Tibial nerve (tissue), 4 donors: ENCODE measurements at places on chromosomes 6 and 20. TPM values are rescaled to one million over a fixed set of nuclear protein-coding genes. Genes with fewer than 3 reads are reported as not detected.

DNA sequence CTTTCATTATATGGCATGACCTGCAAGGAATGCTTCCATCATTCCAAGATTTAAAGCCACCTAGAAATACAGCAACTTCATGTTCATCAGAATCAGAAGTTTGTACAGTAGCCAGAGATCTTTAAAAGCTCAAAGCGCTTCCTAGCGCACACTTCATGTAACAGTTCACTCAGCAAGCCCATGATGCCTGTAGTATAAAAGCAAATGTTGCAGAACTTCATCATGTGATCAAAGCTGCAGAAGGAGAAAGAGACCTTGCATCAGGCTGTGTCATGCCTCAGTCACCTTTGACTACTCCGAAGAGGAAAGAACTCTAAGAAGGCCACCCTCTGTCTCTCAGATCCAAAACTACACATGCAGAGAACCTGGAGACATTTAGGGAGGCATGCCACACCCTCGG lies 78.5 kb downstream of the AGPAT4 start:
- no peaks in the 10 kb centered on the region for H3K36me3 ChIP-seq
- no peak overlapping the region for H3K27ac ChIP-seq
- H3K27me3 ChIP-seq = no peaks in the 10 kb centered on the region
- H3K4me3 ChIP-seq = no peak overlapping the region
- H3K4me1 ChIP-seq = no peaks in the 10 kb centered on the region

DNA sequence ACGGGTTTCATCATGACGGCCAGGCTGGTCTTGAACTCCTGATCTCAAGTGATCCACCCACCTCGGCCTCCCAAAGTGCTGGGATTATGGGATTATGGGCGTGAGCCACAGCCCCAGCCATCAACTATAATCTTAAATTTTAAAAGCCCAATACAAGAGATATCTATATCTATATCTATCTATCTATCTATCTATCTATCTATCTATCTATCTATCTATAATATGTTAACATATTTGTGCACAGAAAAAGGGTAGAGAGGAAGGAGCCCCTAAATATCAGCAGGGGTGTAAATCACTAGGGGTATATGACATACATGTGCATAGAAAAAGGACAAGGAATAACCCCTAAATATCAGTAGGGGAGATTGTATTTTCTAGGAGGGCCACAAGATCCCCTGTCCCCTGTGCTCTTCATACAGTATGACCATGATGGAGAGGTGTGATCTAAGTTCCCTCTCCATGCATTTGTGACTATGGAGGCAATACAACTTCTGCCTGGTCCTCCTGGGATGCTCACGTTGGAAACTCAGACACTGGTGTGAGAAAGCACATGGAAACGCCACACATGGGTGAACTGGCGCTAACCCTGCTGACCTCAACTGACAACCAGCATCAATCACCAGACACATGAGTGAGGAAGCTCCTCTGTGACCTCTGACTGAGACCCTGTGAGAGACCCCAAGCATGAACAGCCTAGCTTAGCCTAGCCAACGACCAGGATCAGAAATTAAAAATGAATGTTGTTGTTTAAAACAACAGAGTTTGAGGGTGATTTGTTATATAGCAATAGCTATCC lies 1.2 kb upstream of the SPATS1 start:
- peak overlapping the region; percentile 43 for H3K27ac ChIP-seq
- peaks cover 21% of the 10 kb centered on the region for H3K27me3 ChIP-seq
- DNase-seq = no peak
- peaks cover 51% of the 10 kb centered on the region for H3K4me1 ChIP-seq
- no peak overlapping the region for H3K4me3 ChIP-seq

GRCh38 chr20:37207171-37207570 lies 27.8 kb upstream of the MROH8 start:
- no peak overlapping the region for H3K27ac ChIP-seq
- no peak overlapping the region for H3K4me3 ChIP-seq
- DNase-seq = no peak
- H3K27me3 ChIP-seq = no peaks in the 10 kb centered on the region

- no peaks in the 10 kb centered on the region for H3K27me3 ChIP-seq
- H3K27ac ChIP-seq = no peak overlapping the region
- H3K36me3 ChIP-seq = no peaks in the 10 kb centered on the region
- no peaks in the 10 kb centered on the region for H3K4me1 ChIP-seq
- H3K4me3 ChIP-seq = no peak overlapping the region
These were observed 487.6 kb upstream of the FLRT3 start for GRCh38 chr20:14824996-14825395.

DNA sequence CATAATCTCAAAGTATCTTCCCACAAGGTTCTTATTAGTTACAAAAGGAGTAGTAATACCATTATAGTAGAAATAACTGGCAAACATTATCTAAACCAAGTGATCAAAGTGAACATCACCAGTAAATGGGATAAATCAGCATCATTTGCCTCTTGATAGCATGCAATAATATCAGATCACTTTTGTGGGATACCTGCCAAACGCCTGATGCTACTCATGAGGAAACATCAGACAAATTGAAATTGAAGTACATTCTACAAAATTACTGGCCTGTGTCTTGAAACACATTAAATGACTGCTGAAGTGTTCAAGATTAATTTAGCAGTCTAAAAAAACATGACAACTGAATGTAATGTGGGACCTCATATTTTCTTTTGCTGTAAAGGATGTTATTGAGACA lies 208.1 kb downstream of the TINAG start:
- H3K4me1 ChIP-seq = no peaks in the 10 kb centered on the region
- H3K27me3 ChIP-seq = no peaks in the 10 kb centered on the region
- H3K27ac ChIP-seq = no peak overlapping the region
- no peaks in the 10 kb centered on the region for H3K36me3 ChIP-seq

- DNase-seq = no peak
- H3K4me1 ChIP-seq = no peaks in the 10 kb centered on the region
- no peaks in the 10 kb centered on the region for H3K27me3 ChIP-seq
- no peaks in the 10 kb centered on the region for H3K36me3 ChIP-seq
- no peak overlapping the region for H3K27ac ChIP-seq
- no peak overlapping the region for H3K4me3 ChIP-seq
These were observed 109.0 kb upstream of the COL21A1 start for GRCh38 chr6:56356426-56356825.

GRCh38 chr6:148775161-148775560 lies 28.3 kb downstream of the UST start:
- no peak for DNase-seq
- H3K36me3 ChIP-seq = no peaks in the 10 kb centered on the region

DNA sequence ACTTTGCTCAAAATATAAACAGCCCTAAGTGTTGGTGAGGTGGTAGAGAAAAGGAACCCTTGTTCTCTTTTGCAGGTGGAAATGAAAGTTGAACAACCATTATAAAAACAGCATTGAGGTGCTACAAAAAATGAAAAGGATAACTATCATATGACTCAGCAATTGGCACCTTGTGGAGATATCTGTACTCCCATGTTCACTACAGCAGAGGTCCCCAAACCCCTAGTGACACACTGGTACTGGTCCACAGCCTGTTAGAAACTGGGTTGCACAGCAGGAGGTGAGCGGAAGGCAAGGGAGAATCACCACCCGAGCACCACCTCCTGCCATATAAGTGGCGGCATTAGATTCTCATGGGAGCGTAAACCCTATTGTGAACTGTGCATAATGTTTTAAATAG lies 267.4 kb upstream of the THEMIS start:
- no peak for DNase-seq
- H3K27me3 ChIP-seq = no peaks in the 10 kb centered on the region
- H3K4me1 ChIP-seq = no peaks in the 10 kb centered on the region
- no peak overlapping the region for H3K4me3 ChIP-seq
- no peaks in the 10 kb centered on the region for H3K36me3 ChIP-seq

DNA sequence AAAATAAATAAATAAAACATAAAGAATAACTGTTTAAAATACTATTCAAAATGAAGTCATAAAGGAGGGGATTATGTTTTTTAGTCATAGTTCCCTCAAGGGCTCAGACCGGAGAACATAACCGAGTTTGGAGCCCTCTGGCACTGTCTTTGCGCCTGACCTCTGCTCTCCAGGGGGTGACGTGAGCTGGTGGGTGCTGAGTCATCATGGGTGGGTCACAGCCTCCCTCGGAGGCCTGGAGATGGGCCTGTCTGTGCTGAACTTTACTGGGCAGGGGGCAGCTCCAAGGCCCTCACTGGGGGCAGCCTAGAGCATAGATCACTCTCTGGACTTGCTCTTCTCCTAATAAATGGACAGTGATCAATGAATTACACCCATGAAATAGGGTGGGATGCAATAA lies 3.1 kb upstream of the MAVS start:
- H3K27me3 ChIP-seq = no peaks in the 10 kb centered on the region
- no peaks in the 10 kb centered on the region for H3K36me3 ChIP-seq
- no peaks in the 10 kb centered on the region for H3K4me1 ChIP-seq
- no peak overlapping the region for H3K27ac ChIP-seq
- no peak overlapping the region for H3K4me3 ChIP-seq

DNA sequence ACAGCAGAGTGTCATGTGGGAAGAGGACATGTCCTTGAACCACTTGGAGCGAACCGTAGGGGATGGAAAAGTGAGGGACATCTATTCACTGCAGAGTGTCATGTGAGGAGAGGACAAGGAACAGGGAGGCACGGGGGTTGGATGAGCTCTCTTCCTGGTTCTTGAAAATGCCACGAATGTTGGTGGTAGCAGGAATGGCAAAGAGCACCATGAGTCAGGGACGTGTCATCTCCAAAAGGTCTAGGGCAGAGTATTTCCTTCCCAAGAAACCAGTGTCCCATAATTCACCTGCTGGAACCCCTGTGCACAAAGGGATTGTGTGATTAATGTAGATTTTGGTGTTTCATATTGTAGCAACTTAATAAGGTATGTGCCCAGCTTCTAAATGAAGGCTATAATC lies 136.8 kb downstream of the BFSP1 start:
- no peak overlapping the region for H3K4me3 ChIP-seq
- no peak for DNase-seq
- H3K4me1 ChIP-seq = no peaks in the 10 kb centered on the region
- H3K27ac ChIP-seq = no peak overlapping the region
- no peaks in the 10 kb centered on the region for H3K27me3 ChIP-seq

GRCh38 chr6:161549977-161550655 lies 276.3 kb upstream of the AGPAT4 start:
- no peaks in the 10 kb centered on the region for H3K27me3 ChIP-seq
- no peak overlapping the region for H3K27ac ChIP-seq
- no peak for DNase-seq
- peaks cover 5% of the 10 kb centered on the region for H3K36me3 ChIP-seq

GRCh38 chr20:24158281-24158680 lies 169.7 kb upstream of the GGTLC1 start:
- no peaks in the 10 kb centered on the region for H3K4me1 ChIP-seq
- no peaks in the 10 kb centered on the region for H3K27me3 ChIP-seq
- DNase-seq = no peak
- no peak overlapping the region for H3K27ac ChIP-seq
- H3K36me3 ChIP-seq = no peaks in the 10 kb centered on the region

DNA sequence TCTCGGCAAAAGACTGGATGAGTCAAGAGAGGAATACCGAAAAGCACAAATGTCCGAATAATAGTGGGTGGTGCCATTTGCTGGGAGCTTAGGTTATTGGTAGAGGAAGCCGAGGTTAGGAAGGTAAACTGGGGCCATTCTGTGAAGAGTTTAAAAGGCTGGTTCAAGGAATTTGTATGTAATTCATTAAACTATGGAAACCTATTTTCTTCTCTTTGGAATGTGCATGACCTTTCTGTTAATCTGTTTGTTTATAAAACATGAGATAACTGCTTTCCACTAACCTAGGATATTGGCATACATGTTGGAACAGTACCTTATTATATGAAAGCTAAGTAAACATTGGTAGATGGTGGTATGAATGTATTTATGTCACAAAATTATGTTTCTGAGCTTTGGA lies 71.8 kb downstream of the LCA5 start:
- no peak overlapping the region for H3K4me3 ChIP-seq
- no peaks in the 10 kb centered on the region for H3K36me3 ChIP-seq
- DNase-seq = no peak
- peaks cover 2% of the 10 kb centered on the region for H3K4me1 ChIP-seq
- no peak overlapping the region for H3K27ac ChIP-seq
- no peaks in the 10 kb centered on the region for H3K27me3 ChIP-seq

DNA sequence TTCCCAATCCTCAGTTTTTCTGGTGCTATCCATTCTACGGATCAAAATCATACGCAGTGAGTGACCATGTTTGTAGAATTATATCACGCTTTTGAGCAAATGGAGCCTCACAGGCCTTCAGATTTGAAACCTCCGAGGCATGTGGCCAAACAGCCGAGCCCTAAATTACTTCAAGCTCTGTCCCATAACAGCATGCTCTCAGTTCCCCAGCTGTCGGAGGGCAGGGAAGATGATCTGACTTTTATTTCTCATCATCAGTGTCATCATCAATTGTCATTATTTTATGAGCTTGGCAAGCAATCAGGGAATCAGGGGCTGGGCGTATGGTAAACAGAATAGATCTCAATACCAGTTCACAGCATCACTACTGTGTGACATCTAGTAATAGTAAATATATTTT lies 73.2 kb downstream of the PSMG4 start:
- H3K36me3 ChIP-seq = no peaks in the 10 kb centered on the region
- no peak overlapping the region for H3K27ac ChIP-seq
- DNase-seq = no peak
- H3K4me3 ChIP-seq = no peak overlapping the region
- H3K27me3 ChIP-seq = no peaks in the 10 kb centered on the region

- no peak overlapping the region for H3K4me3 ChIP-seq
- no peaks in the 10 kb centered on the region for H3K27me3 ChIP-seq
- no peak for DNase-seq
These were observed 34.3 kb downstream of the COL12A1 start for GRCh38 chr6:75171567-75171966.

DNA sequence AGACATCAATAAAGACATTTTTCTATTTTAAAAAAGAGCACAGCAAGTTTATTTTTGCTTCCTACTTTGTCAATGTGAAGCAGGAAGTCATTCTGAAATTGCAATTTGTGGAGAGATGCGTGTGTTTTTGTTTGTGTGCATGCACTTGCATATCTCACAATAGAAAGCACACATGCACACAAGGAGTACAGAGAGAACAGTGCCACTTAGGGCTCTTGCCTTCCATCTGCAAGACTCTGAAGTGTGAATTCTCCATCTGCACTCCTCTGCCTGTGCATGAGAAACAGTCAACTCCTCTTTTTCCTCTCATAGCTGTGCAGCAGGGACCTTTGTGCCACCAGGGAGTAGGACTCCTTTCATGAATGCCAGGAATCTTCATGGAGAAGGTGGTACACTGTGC lies 316.3 kb upstream of the CNR1 start:
- H3K4me1 ChIP-seq = no peaks in the 10 kb centered on the region
- H3K36me3 ChIP-seq = no peaks in the 10 kb centered on the region
- no peak for DNase-seq
- no peaks in the 10 kb centered on the region for H3K27me3 ChIP-seq
- H3K27ac ChIP-seq = no peak overlapping the region
- H3K4me3 ChIP-seq = no peak overlapping the region

The RBPJL gene
- total RNA-seq = not detected

The SLC12A5 gene
- total RNA-seq = 5.2 TPM

The TRIM38 gene
- 12.2 TPM for total RNA-seq

The CD24 gene
- total RNA-seq = 5.9 TPM

The SRMS gene
- total RNA-seq = not detected

The MCHR2 gene
- total RNA-seq = not detected

The AKAP12 gene
- 214 TPM for total RNA-seq
